ENCODE measurements at places on chromosomes 5 and 9. TPM values are rescaled to one million over a fixed set of nuclear protein-coding genes. Genes with fewer than 3 reads are reported as not detected.

Gene IL5
- not detected for total RNA-seq

DNA sequence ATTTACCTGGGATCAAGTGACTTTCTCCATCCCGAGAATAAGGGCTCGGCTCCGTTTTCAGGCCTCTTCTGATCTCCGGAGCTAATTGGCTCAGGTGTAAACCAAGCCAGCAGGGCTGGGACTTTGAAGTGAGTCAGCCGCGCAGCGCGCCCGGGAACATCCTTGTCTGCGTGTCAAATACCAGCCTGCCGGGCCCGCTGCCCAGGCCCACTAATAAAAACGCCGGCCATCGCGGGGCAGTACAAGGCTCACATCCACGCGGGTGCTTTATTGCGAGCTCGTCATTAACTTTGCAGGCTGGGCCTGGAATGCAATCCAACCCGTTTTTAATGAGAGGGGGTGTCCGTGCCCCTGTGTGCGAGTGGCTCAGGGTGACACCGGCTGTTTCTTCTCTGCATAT is 416.8 kb downstream of the IRX2 start:
- DNase-seq, result no peak

DNA sequence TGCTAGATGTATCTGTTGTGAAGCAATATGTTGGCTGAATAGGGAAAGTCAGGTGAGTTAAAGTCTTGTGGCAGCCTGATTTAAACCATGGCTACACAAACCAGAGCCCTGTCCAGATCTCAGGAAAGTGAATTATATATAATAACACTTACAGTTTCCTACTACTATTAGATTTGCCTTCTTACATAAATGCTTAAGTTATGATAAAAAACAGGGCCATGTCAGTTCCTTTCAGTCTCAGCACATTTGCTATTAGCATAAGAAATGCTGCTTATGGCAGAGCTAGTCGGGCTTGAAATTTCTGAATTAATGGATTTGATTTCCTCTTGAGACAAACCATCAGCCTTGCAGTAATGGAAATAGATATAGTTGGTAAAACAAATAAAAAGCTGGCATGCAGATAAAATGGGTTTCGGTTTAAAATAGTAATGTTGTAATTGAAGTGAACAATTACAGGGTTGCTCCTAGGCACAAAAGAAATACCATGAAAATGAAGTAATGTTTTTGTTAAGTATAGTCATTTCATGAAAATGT is 664.2 kb upstream of the ZNF608 start:
- no peak for DNase-seq

GRCh38 chr9:12878351-12878978 is 103.6 kb downstream of the LURAP1L start:
- DNase-seq, result peak; percentile 28

DNA sequence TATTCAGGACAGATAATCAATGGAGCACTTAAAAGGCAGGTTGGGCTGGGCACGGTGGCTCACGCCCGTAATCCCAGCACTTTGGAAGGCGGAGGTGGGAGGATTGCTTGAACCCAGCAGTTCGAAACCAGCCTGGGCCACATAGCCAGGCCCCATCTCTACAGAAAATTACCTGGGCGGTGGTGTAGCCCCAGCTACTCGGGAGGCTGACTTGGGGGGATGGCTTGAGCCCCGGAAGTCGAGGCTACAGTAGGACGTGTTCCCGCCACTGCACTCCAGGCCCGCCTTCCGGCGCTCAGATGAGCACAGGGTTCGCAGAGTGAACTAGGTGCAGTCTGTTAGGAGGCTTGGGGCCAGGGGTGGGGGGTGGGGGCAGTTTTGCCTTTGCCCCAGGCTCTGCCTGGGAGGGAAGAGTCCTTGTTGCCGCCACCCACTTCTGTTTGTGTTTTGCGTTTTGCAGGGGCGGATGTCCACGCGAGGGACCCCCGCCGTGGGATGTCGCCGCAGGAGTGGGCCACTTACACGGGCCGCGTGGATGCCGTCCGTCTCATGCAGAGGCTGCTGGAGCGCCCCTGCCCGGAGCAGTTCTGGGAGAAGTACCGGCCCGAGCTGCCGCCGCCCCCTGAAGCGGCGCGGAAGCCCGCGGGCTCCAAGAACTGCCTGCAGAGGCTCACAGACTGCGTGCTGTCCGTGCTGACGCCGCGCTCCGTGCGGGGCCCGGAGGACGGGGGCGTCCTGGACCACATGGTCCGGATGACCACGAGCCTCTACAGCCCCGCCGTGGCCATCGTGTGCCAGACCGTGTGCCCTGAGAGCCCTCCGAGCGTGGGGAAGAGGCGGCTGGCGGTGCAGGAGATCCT is 85.2 kb downstream of the ANKRD33B start:
- DNase-seq, result no peak

GRCh38 chr9:136934277-136934676 is 10.3 kb downstream of the FBXW5 start:
- DNase-seq, result no peak

- DNase-seq, result no peak
Measured at GRCh38 chr9:127130661-127131538, 8.5 kb upstream of the ANGPTL2 start.

DNA sequence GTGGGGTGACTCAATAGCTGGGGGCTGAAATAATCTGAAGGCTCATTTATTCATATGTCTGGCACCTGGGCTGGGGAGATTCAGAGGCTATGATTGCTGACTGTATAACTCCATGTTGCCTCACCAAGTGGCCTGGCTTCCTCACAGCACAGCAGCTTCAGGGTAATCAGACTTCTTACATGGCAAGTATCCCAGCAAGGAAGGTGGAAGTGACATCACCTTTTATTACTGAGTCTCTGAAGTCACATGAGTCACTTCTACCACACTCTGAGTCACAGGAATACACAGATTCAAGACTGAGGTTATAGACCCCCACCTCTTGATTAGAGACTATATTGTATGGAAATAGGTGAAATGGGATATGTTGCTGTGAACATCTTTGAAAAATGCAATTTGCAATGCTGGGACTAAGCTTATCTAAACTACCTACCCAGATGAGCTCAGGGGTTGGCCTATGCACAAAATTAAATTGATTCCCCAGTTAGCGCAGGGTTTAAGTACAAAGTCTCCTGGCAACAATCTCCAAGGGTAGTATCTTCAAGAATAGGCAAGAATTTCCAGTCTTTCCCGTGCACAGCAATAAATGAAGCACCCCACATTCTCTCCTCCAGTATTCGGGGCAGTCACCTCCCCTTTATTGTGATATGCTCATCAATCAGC is 553.1 kb downstream of the LRRC70 start:
- DNase-seq, result no peak

DNA sequence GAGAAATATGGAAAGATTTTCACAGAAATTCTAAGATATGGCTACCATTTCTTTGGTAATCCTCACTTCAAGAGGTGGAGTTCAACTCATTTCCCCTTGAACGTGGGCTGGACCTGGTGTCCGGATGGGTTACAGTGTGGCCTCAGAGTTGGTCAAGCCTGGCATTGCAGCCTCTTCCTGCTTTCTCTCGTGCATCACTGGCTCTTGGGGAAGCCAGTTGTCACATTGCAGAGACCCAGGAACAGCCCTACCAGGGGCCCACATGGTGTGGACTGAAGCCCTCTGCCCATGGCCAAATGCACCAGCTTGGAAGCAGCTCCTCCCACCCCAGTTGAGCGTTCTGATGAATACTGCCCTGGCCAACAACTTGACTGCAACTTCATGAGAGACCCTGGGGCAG is 47.7 kb upstream of the FCN1 start:
- DNase-seq, result no peak

DNA sequence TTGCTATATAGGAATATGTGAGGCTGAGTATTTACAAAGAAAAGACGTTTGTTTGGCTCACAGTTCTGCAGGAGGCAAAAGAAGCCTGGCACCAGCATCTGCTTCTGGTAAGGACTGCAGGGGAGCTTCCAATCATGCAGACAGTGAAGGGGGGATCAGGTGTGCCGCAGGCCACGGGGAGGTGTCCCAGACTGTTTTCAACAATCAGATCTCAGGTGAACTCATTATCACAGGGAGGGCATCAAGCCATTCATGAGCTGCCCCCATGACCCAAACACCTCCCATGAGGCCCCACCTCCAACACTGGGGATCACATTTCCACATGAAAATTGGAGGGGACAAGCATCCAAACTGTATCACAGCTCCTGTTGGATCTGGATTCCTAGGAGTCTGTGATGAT is 30.4 kb upstream of the TRIM14 start:
- no peak for DNase-seq

Data from stomach (tissue), 19 donors.